M059J (cell line): ENCODE measurements at places on chromosomes 6 and 20. TPM values are rescaled to one million over a fixed set of nuclear protein-coding genes. Genes with fewer than 3 reads are reported as not detected.
A peak's percentile ranks its signal among the peaks of the same experiment; 100 is the strongest.

- no peak for DNase-seq
Observed at GRCh38 chr20:38221119-38221589, 39.4 kb downstream of the KIAA1755 start.

- DNase-seq = peak; percentile 66
Observed at GRCh38 chr6:14673201-14673600, 555.6 kb downstream of the CD83 start.

GRCh38 chr20:9886227-9886626 lies 47.4 kb upstream of the PAK5 start:
- DNase-seq = peak; percentile 47

DNA sequence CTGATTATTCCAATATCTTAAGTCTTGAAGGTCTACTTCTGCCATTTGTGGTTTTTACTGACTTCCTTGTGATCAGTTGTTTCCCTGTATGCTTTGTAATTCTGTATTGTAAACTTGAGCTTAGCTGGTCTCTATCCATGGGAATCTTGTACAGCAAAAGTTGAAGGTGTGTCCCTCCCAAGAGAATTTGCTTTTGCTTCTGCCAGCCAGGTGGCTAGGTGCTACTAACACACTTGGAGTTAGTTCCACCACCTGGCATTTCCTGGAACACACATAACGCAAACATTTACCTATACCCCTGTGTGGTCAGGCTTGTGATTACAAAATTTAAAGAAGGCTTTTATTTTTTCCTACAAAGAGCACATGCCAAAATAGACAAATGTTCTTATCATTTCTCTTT lies 141.2 kb downstream of the GRM4 start:
- DNase-seq = no peak

COL19A1 gene
- not detected in 2 replicates for total RNA-seq

DNA sequence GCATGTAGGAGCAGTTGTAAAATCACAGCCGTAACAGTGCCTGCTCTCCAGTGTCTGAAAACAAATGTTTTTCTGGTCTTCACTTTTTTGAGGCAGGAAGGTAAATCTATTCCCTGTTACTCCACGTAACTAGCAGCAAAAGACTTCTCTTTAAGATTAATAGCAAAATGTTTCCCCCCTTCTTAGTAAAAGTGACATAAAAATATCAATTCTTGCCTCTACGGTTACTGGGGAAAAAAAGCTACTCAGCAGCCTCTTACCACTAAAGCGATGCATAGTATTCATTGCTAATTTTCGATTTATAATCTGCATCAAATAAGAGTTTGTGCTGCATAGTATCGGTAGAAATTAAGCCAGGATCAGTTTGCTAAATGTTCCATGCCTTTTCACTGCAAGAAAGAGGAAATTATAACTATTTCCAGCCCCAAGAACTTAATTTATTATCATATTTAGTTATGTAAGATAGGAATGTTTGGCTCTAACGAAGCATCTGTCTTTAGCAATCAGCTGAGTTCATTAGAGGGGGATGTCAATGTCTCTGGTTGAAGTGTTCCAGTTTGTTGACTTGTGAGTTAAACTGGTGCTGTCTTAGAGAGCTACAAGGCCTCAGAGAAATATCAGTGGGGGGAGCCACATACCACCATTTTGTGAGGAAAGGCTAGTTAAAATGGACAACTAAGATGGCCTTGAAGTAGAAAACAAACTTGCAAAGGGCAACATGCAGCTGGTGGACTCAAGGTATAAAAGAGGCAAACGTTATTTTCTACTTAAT lies 617 bp upstream of the TSPYL1 start:
- DNase-seq = peak; percentile 17

- DNase-seq = peak; percentile 77
Observed at GRCh38 chr6:75437421-75437891, 56.1 kb downstream of the FILIP1 start.

ID4 gene
- total RNA-seq = 5.2 and 8.5 TPM in 2 replicates

OLIG3 gene
- total RNA-seq = not detected in 2 replicates

- peak; percentile 79 for DNase-seq
Observed at GRCh38 chr6:1296542-1296941, 15.4 kb upstream of the FOXQ1 start.

DNA sequence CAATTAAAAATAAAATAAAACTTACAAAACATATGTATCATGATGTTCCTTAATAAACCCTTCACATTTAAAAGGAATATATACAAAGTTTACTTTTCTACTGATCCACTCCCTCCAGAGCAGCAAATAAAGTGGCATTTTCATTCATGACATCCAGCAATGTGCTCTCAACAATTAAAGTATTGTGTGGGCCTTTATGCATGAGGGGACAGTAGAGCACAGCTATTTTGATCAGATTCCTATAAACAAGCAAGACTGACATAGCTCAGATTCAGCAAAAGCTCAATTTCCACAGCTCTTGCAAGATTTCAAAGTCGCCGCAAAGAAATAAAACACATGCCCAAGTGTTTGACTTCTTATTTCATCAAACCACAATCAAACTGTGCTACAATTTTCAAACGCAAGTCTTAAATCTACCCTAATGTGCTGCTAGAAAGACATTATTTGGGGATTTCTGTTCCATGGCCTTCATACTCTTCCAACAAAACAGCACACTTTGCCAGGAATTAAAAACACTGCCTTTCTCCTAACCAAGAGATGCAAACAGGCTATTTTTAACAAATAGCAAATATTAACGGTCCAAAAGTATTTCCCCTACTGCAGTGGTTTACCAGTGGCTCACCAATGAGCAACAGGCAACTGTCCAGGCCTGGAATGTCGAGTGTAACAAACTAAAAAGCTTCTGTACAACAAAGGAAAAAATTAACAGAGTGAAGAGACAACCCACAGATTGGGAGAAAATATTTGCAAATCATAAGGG lies 52.3 kb downstream of the MBOAT1 start:
- DNase-seq = no peak

DNA sequence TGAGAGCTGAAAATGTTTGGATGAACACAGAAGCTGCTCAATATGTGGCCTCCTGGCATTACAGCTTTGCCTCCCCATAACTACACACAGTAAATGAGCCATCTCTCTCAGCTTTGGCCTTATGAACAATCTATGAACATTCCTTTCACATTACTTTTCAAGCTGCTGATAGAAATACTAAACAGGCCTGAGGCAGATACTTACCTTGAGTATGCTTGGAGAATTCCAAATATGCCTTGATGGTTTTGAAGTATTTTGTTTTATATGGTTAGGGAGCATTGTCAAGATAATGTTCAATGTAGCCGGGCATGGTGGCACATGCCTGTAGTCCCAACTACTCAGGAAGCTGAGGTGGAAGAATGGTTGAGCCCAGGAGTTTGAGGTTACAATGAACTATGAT lies 104.5 kb downstream of the CD24 start:
- peak; percentile 99 for DNase-seq

HLA-DRA gene
- total RNA-seq = 1.2 and 2.0 TPM in 2 replicates

DNA sequence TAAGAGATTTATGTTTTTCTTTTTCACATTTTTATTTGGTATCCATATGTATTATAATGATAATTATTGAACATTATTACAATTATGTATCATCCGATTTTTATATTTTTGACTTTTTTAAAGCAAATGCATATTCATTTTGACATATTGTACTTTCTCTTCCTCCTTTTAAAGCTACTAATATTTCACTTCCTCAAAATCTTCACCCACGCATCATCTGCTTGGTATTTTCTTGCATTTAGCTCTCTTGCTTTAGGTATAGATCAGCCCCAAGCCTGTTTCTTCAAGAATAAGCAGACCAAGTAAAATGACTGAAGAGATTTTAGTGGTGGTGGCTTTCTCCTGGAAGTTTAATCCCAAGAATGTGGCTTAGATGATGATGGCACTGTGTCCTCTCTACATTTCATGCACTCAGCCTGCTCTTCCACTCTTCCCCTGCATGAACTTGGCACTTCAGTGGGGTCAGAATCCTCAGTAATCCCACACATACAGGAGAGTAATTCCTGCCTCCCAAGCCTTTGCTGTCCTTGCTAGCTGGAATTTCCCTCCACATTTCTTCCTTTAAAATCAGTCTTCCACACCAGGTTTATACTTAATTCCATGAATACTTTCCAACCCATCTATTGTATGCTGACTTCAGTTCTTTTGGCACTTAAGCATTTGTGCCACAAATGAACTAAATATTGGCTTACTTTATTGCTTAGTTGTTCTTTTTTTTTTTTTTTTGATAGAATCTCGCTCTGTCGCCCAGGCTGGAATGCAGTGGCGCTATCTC lies 8.2 kb downstream of the NCOA7 start:
- no peak for DNase-seq

KCNQ2 gene
- not detected in 2 replicates for total RNA-seq

- no peak for DNase-seq
Observed at GRCh38 chr20:13493143-13493542, 145.6 kb downstream of the TASP1 start.

- no peak for DNase-seq
Observed at GRCh38 chr6:136762022-136762975, 30.0 kb downstream of the MAP3K5 start.

DNA sequence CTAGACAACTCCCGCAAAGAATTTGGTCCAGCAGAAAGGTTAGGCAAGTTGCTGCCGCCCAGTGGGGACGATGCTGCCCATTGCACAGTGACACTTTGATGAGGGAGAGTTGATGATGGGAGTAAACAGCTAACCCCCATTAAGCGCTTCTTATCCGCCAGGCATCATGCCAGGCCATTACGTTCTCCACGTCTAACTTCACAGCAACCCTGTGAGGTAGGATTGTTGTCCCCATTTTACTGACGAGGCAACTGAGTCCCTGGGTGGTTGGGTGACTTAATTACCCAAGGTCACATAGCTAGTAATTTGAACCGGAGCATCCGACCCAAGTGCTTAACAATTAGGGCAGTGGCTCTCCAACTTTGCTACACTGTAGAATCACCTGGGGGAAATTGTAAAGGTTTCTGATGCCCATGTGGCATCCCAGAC lies 738 bp downstream of the RALGAPB start:
- DNase-seq = peak; percentile 66

GRCh38 chr6:87700397-87701343 lies 1.4 kb downstream of the AKIRIN2 start:
- peak; percentile 88 for DNase-seq

ELOVL4 gene
- total RNA-seq = 2.4 and 4.0 TPM in 2 replicates

- DNase-seq = no peak
Observed at GRCh38 chr6:29916741-29917140, 25.6 kb upstream of the HLA-A start.

DNA sequence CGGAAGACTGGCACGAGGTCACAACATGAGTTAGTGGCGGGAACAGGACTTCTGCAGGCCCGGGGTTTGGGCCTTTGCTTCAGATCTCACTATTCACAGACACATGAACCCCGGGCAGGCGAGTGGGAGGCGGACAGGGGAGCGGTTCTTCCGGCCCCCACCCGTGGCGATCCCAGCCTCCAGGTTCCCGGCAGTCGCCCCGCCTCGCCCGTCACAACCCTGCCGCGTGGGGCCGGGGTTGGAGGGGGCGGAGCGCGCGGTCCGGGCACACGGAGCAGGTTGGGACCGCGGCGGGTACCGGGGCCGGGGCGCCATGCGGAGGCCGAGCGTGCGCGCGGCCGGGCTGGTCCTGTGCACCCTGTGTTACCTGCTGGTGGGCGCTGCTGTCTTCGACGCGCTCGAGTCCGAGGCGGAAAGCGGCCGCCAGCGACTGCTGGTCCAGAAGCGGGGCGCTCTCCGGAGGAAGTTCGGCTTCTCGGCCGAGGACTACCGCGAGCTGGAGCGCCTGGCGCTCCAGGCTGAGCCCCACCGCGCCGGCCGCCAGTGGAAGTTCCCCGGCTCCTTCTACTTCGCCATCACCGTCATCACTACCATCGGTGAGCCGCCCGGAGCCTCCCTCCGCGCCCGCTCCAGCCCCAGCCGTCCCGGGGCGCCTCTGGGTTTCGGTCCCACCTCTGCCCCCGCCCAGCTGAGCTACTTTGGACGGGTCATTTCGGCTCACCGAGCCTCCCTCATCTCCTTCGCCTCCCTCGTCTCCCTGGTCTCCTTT lies at the start of gene KCNK15:
Gene KCNK15 (plus strand): TSS at position 268 of the 769 bp plus-strand sequence. CDS start 46 bp downstream, at position 314.
- DNase-seq = peak; percentile 42

PLCB1 gene
- 0.94 and 1.5 TPM in 2 replicates for total RNA-seq

DPPA5 gene
- not detected in 2 replicates for total RNA-seq

DNA sequence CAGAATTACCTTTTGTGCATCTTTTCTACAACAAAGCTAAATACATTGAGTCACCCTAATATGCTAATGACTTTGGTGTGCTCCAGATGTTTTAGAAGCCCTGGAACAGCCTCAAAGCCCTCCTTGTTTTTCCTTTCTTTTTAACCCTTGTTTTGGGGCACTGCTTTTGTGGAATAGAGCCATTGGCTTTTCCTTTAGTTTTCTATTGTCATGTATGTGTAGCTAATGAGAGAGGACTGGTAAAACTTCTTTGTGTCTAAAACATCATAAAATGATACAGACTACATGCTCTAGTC lies 158.8 kb downstream of the JARID2 start:
- DNase-seq = no peak

DNA sequence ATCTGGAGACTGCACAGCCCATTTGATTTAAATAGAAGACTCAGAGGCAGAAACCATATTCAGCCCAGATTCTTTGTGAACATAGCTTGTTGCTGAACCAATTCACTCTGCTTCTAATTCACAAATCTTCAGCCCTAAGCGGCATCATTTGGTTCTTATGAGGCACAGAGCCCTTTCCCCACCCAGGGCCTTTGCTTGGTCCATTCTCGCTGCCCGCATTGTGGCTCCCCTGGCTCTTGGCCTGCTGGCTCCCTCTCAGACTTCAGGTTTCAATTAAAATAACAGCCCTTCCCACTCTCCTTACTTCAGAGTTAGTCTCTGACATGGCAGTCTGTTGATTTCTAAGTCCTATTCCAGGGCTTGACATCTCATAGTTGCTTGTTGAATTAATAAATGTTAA lies 9.4 kb upstream of the TMEM14A start:
- DNase-seq = no peak
